NCI-H1092 treated with DMSO at 0.1 percent for 48 hours (cell line): ENCODE measurements at places on chromosomes 5 and 9.

- DNase-seq = no peak
Measured at GRCh38 chr9:24118190-24118589, 292.1 kb upstream of the ELAVL2 start.

GRCh38 chr9:33165263-33166151, 1.6 kb downstream of the B4GALT1 start:
- no peak for DNase-seq

DNA sequence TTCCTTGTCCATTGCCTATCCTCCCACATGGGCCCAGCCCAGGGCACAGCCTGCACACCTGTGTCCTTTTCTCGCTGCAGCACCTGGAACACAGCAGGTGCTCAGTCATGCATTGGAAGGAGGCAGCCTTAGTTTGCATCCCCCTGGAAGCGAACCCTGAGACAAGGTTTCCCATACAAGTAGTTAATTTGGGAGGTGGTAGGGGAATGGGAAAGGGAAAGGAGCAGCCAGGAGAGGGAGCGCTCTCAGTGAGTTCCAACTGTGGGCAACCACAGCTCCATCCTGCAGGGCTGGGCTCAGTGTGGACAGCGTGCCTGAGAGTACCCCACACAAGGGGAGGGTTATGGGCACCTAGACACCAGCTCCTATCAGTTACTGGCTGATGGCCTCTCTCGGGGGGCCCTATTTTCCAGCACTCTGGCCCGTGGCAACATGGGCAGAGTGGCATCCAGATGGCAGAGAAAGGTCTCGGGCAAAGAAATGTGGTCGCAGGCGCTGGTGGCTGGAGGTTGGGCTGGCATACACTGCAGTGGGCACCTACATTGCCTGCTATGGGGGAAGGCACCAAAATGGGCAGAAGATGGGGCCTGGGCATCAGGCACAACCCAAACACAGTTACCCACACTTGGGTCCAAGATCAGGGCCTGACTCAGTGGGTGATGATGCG, 50.1 kb downstream of the TSPAN17 start:
- DNase-seq = no peak

DNA sequence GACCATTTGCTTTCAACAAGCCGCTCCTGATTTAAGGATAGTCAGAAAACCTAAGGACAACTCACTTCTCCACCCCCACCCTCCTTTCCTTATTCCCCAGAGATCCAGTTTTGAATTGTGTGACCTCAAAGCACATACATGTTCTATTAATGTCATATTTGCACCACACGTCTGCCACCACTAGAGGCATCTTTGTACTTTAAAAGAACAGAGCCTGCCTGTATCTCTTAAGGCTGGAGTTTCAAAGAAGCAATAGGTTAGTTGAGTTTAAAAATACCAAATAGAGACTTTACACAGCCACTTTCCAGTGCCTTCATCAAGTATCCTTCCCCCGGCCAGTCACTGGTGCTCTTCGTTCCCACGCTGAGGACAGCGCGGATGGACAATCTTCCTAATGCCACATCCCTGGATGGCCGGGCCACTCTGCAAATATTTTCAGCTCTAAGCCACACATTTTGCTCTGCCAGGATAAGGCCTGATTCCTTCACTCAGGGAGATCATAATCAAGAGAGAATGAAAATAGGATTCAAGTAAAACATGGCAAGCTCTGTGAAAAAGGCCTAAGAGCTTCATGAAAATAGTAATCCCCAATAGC, 146.3 kb downstream of the SNCAIP start:
- DNase-seq = no peak

DNA sequence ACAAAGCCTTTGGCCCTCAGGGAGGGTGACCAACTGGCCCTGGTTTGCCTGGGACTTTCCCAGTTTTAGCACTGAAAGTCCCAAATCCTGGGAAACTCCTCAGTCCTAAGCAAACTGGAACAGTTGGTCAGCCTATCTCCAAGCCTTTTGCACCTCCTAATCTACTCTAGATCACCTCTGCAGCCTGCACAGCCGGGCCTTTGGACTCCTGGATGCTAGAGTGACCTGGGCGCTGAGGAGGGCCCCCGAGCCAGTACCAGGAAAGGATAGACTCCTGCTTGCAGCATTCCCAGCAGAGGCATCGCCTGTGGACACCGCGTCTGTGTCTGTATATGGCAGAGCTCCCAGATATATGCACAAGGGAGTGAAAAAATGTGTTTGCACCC, 15.1 kb downstream of the IRF1 start:
- no peak for DNase-seq

DNA sequence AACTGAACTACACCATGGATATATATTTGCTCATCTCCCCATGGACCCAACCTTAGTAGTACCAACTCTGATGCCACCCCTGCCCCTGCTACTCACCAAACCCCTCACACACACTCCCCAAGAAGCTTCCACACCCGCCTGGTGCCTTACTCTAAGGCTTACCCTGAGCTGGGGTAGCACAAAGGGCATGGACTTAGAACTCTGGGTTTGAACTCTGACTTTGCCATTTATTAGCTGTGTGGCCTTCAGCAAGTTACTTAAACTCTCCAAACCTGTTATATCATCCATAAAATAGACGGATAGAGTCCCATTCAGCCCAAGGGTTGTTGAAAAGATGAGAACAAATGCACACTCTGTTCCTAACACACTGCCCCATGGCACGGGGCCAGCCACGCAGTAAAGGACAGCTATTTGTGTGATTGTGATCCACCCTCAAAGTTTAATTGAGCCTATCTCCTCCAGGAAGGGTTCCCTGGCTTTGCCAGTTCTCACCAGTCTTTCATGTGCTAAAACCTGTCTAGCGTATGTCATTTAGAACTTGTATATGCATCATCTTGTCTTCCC, 111.0 kb downstream of the KLHL3 start:
- DNase-seq = no peak

- DNase-seq = no peak
Measured at GRCh38 chr5:65811885-65812284, 89.9 kb downstream of the NLN start.

DNA sequence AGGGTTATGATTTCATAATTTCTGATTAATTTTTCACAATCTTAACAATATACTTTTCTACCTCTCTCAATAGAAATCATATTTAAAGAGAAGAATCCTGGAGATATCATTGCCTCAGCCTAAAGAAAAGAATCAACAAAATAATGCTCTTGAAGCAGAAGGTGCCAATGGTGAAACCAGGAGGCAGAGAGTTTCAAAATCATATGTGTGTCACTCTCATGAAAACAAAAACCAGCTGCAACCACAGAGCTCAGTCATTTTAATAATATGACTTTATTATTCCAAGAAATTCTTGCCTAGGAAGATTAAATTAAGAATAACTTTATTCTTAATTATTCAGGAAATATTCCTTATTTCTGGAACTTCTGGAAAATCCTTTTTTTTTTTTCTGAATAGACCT, 266.8 kb upstream of the ACTBL2 start:
- no peak for DNase-seq

- DNase-seq = no peak
Measured at GRCh38 chr9:120920806-120921178, 5.8 kb downstream of the TRAF1 start.

DNA sequence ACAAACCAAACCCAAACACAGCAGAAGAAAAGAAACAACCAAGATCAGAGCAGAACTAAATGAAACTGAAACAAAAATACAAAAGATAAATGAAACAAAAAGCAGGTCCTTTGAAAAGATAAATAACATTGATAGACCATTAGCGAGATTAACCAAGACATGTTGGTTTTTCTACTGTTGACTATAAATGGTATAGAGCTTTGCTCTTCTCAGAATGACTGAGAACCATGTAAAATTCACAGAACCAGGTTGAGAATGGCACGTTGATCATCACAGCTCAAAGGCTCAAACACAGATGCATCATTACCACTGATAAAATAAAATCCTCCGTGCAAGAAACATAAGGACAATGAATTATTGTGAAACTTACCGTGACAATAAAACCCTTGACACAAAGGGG, 105.2 kb downstream of the MARCHF11 start:
- no peak for DNase-seq

DNA sequence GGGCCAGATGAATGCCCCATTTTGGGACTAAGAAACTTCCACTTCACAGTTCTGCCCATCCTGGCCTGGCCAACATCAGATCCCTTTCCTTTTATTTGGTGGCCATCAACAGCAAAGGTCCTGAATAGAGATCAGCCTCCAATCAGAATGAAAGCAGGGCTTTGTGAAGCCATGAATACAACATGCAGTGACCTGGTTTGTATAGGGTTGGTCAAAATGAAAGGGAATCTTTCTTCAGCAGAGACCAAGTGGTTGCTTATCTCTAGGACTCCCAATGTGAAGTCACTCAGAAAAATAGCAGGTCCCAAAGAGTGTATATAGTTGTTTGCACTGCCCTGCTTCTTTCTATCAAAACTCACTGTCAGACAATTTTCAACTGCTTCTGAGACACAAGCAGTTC, 113.9 kb upstream of the SLC12A2 start:
- DNase-seq = no peak

GRCh38 chr5:92003806-92004205, 620.7 kb upstream of the ARRDC3 start:
- peak; percentile 47 for DNase-seq

- no peak for DNase-seq
Measured at GRCh38 chr5:169158764-169159163, 142.2 kb downstream of the SLIT3 start.

DNA sequence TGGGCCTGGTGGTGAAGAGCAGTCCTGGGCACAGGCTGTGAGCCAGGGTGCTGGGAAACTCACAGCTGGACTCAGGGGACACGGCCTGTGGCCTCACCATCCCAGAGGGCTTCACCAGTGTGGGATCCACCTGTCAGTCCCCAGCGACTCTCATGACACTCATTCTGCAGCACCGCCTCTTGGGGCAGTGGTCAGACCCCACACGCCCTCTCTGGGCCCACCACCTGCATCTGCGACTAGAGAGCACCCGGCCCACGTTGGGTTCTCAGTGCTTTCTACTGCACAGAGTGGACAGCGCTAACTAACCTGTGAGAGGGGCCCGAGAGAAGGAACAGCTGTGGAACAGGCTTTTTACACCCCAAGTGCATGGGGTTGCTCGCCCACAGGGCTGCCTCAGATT, 45.8 kb upstream of the GARNL3 start:
- no peak for DNase-seq

DNA sequence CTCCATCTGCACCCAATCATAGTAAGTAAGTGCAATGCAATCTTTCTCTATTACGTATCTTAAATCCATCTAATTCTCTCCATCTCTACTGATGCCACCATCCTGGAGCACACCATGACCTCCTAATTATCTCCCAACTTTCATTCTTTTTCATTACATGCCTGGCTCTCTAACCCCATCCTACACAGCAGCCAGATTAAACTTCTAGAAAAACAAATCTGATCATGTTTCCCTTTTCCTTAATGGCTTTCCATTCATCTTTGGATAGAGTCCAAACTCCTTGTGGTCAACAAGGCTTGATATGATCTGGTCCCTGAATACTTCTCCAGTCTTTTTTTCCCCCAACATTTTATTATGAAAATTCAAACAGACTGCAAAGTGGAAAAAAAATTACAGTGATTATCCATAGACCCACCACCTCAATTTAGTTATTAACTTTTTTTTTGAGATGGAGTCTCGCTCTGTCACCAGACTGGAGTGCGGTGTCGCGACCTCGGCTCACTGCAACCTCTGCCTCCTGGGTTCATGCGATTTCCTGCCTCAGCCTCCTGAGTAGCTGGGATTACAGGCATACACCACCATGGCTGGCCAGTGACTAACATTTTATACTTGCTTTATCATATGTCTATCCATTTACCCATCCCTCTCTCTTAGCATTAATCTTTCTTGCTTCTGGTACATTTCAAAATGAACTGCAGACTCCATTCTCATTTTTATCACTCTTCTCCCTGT, 5.2 kb downstream of the PPP2R2B start:
- no peak for DNase-seq

GRCh38 chr5:24059716-24060115, 552.3 kb downstream of the PRDM9 start:
- no peak for DNase-seq

DNA sequence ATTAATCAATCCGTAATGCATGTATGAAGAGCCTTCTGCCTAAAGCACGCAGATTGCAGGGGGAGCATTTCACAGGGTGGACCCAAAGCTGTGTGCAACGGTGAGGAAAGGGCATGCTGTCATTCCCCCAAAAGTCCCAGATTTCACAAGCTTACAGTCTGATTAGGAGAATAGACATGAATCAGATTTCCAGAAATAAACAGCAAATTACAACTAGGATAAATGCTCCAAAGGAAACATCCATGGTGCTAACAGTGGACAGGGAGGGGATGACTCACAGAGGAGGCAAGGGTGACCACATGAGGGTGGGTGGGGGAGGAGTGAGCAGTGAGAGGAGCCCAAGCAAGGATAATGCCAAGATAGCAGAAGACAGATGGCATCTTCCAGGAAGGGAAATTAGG, 258.4 kb upstream of the TAS2R1 start:
- DNase-seq = no peak

GRCh38 chr9:98430535-98431292, 175.3 kb upstream of the TBC1D2 start:
- no peak for DNase-seq

- no peak for DNase-seq
Measured at GRCh38 chr5:96243203-96243602, 189.8 kb downstream of the PCSK1 start.

- no peak for DNase-seq
Measured at GRCh38 chr5:53069626-53070025, 39.9 kb downstream of the MOCS2 start.

GRCh38 chr5:10975945-10976344, 214.9 kb upstream of the DAP start:
- DNase-seq = no peak

DNA sequence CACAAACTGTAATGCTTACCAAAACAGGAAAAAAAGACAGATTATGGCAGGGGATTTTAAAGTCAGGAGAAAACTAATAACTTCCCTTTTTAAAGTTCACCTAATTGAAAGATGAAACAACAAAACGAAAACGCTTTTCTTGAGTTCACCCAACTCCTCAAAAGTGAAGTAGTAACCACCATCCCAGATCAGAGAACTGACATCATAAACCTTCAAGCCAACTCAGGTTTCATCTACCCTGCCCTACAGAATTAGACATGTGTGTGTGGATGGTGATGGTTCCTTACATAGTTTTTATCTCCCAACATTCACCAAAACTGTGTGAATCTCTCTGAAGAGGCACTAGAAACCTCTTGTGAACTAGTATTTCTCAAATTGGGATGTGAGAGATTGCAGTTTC, 195.2 kb upstream of the PTGER4 start:
- no peak for DNase-seq
